Body of pancreas (tissue), 4 donors: ENCODE measurements at places on chromosomes 12 and 14. TPM values are rescaled to one million over a fixed set of nuclear protein-coding genes. Genes with fewer than 3 reads are reported as not detected.

Gene CLEC4D
- total RNA-seq, result not detected

Gene SLC38A2
- total RNA-seq, result 203 TPM

Gene SYNDIG1L
- total RNA-seq, result not detected

Gene DDN
- total RNA-seq, result not detected

Gene OR9K2
- total RNA-seq, result not detected

Gene FGF23
- not detected for total RNA-seq

Gene SDSL
- total RNA-seq, result 7.5 TPM

Gene CCDC175
- not detected for total RNA-seq

- no peak overlapping the region for H3K27ac ChIP-seq
- H3K4me3 ChIP-seq, result no peak overlapping the region
- no peaks in the 10 kb centered on the region for H3K27me3 ChIP-seq
- no peaks in the 10 kb centered on the region for H3K36me3 ChIP-seq
- no peak for DNase-seq
- H3K4me1 ChIP-seq, result peaks cover 1% of the 10 kb centered on the region
Observed at GRCh38 chr12:108819920-108820706, 37.3 kb downstream of the SSH1 start.

DNA sequence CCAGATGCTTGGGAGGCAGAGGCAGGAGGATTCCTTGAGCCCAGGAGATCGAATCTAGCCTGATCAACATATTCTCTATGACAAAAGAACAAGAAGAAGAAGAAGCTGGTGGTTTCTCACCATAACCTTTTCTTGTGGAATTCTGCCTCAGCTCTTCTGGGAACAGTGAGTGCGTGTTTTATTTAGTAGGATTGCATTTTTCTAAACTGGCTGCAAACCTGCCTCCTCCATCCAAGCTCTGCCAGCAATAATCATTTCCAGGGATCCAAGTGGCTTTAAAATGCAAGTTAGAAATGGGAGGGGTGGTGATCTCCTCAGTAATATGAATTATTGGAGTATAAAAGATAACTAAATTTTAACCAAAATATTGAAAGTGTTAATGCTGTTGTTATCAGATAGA is 46.1 kb upstream of the MMP17 start:
- H3K27ac ChIP-seq, result no peak overlapping the region
- no peak overlapping the region for H3K4me3 ChIP-seq
- no peaks in the 10 kb centered on the region for H3K27me3 ChIP-seq
- no peaks in the 10 kb centered on the region for H3K36me3 ChIP-seq

DNA sequence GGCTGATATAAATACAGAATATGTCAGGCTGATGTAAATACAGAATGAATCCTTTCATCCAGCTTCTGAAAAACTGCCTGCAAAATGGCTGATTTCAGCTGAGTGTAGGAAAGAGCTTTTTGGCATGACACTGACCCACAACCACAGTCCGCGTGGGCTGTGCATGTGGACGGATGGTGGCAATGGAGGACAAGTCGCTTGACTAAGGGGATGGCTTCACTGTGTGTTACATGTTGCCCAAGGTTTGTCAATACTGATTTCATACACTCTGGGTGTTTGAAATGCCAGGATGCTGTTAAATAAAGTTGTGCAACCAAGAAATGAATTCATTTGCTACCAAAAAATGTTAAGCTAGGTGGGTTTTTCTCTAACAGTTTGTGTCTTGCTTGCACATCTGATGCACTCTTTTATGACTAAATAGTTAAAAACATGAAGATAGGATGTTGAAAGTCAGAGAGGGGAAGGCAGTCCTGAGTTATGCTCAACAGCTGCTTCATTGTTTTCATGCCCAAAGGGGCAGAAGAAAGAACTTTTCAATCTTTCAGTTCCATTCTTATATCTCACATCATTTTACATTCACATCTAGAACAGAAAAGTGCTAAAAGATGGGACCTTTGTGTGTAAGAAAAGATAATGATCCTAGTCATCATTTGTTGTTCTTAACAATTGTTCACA is 36.5 kb upstream of the OVCH1 start:
- no peaks in the 10 kb centered on the region for H3K36me3 ChIP-seq
- no peak for DNase-seq
- no peak overlapping the region for H3K27ac ChIP-seq
- H3K4me1 ChIP-seq, result no peaks in the 10 kb centered on the region
- no peak overlapping the region for H3K4me3 ChIP-seq

- H3K36me3 ChIP-seq, result no peaks in the 10 kb centered on the region
- H3K4me1 ChIP-seq, result no peaks in the 10 kb centered on the region
- no peaks in the 10 kb centered on the region for H3K27me3 ChIP-seq
- no peak overlapping the region for H3K27ac ChIP-seq
- no peak overlapping the region for H3K4me3 ChIP-seq
- no peak for DNase-seq
Observed at GRCh38 chr12:19946550-19946949, 421.8 kb upstream of the PDE3A start.

DNA sequence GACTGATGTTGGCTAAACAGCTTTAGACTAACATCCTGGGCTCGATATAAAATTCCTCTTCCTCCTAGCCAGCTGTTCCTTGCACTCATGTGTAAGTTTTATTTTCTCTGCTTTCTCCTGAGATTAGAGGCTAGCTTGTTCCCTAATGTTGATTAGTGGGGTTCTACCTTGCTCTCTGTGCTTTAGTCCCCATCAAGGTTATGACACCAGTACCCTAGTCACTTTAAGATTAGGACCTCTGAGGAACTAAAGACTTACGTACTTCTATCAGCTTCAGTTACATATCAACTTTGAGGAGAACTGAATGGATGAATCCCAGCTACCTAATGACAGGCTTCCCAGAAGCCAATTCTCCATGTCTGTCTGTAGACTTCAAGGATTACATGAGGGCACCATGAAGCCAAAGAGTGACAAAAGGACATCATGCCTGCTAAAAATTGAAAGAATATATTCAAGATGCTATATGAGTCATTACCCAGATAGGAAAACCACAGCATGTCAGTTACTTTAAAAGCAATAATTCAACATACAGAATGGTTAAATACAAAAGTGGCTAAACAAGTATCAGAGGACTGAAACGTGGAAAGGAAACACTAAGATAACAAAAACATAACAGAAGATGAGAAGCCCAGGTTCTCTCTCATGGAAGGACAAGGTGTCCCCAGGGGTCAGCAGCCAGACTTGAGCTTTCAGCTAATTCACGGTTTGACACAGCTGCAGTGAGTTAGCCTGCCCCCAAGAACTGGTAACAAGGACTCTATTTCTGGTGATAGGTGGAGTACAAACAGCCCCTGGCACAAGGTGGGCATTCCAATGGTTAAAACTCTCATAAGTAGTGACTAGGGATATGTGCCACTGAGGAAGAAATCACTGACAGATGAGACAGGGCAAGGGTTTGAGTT is 20.4 kb downstream of the ADAM20 start:
- no peaks in the 10 kb centered on the region for H3K4me1 ChIP-seq
- no peak for DNase-seq
- H3K36me3 ChIP-seq, result no peaks in the 10 kb centered on the region

DNA sequence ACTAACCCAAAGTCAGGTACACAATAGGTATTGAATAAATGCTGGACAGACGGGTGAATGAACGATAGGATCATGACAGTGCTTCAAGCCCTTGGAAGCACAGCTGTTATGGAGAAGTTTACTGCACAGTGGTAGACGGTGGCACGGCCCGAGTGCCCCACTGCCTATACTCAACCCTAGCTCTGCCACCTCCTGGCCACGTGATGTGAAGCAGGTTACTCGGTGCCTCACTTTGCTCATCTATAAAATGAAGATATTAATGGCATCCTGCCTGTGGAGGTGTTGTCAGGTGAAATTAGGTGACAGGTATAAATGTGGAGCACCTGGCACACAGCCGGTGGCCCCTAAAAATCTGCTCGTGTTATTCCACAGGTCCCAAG is 5.8 kb downstream of the ASB2 start:
- no peaks in the 10 kb centered on the region for H3K4me1 ChIP-seq
- H3K4me3 ChIP-seq, result no peak overlapping the region
- DNase-seq, result peak; percentile 52
- H3K27ac ChIP-seq, result no peak overlapping the region
- no peaks in the 10 kb centered on the region for H3K27me3 ChIP-seq

DNA sequence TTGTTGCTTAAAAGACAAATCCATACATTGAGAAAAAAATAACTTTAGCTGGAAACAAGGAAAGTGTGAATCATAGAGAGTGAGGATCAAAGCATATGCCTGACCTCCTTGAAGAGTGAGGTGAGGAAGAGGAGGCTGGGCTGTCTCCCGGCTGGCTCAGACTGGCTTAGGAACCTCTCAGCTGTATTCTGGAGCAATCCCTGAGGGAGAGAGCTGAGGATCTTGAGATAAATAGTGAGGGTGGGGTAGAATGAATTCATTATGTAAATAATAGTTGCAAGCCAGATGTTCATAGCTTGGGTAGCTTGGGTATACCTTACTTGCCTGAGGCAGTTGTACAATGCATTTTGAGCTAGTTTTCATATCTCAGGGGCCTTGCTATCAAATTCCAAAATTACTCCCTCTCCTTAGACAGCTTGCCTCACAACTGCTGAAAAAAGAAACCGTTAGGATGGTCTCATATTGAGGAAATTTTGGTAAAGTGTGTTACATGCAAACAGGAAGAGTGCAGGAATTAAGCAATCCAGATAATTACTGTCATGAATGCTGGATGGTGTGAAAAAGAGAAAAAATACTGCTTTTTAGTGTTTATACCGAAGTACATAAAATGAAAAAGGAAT is 30.5 kb upstream of the SLC15A5 start:
- H3K36me3 ChIP-seq, result no peaks in the 10 kb centered on the region
- H3K4me1 ChIP-seq, result no peaks in the 10 kb centered on the region
- H3K27me3 ChIP-seq, result no peaks in the 10 kb centered on the region
- H3K27ac ChIP-seq, result no peak overlapping the region
- H3K4me3 ChIP-seq, result no peak overlapping the region
- DNase-seq, result no peak

DNA sequence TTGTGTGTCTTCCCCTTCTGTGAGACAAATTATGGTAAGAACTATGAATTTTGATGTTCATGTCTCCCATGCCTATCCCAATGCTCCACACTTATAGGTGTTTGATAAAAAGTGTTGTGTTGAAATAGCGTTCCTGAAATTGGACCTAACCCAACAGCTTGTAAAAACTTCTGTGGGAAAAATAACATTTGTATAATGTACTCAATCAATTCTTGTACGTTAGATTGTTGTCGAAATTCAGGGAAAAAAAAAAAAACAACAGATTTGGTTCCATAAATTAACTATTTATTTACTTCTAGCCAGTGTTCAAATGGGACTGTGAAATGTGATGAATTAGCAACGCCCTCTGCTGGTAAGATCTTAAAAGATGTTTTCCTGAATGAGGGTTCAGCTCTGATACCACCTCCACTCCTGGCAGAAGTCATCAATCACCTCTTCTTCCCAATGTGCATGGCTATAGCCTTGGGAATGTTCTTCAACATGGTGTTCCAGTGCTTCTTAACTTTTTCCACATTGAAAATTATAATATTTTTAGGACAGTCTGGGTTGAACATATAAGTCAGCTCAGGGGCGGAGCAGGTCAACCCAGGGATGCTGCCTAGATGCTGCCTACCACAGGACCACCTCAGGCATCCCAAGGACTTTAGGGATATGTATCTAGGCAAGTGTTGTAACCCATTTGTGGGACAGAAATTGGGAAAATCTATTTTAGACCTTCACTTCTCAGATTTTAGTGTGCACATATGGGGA is 170.6 kb downstream of the OTOGL start:
- H3K27ac ChIP-seq, result no peak overlapping the region
- no peak for DNase-seq
- H3K4me3 ChIP-seq, result no peak overlapping the region
- H3K4me1 ChIP-seq, result peaks cover 5% of the 10 kb centered on the region
- no peaks in the 10 kb centered on the region for H3K27me3 ChIP-seq

DNA sequence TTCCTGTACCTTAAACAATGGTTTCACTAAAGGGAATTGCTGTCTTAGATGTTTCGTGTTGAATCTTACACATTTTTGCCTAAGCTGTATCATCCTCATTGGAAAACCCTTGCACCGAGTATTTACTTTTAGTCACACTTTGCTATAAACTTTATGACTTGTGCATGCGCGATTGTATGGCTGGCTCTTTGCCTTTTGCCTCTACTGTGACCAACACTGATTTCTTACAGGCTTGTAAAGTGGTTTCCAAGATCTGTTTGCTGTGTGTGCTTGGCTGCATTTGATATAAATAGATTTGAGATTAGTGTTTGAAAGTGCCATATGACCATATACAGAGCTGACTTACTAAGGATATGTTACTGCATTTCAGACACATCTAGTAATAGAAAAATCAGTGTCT is 40.5 kb downstream of the RASSF3 start:
- H3K27ac ChIP-seq, result peak overlapping the region; percentile 27
- H3K4me3 ChIP-seq, result no peak overlapping the region
- peaks cover 33% of the 10 kb centered on the region for H3K4me1 ChIP-seq
- no peaks in the 10 kb centered on the region for H3K27me3 ChIP-seq

- no peak overlapping the region for H3K4me3 ChIP-seq
- no peak for DNase-seq
- peaks cover 17% of the 10 kb centered on the region for H3K4me1 ChIP-seq
- H3K27ac ChIP-seq, result no peak overlapping the region
Observed at GRCh38 chr12:109163167-109163566, 46.8 kb downstream of the ACACB start.

GRCh38 chr12:79448816-79449215 is 241.9 kb downstream of the PAWR start:
- no peak for DNase-seq
- no peak overlapping the region for H3K27ac ChIP-seq
- H3K36me3 ChIP-seq, result no peaks in the 10 kb centered on the region
- H3K4me3 ChIP-seq, result no peak overlapping the region
- no peaks in the 10 kb centered on the region for H3K27me3 ChIP-seq
- no peaks in the 10 kb centered on the region for H3K4me1 ChIP-seq

DNA sequence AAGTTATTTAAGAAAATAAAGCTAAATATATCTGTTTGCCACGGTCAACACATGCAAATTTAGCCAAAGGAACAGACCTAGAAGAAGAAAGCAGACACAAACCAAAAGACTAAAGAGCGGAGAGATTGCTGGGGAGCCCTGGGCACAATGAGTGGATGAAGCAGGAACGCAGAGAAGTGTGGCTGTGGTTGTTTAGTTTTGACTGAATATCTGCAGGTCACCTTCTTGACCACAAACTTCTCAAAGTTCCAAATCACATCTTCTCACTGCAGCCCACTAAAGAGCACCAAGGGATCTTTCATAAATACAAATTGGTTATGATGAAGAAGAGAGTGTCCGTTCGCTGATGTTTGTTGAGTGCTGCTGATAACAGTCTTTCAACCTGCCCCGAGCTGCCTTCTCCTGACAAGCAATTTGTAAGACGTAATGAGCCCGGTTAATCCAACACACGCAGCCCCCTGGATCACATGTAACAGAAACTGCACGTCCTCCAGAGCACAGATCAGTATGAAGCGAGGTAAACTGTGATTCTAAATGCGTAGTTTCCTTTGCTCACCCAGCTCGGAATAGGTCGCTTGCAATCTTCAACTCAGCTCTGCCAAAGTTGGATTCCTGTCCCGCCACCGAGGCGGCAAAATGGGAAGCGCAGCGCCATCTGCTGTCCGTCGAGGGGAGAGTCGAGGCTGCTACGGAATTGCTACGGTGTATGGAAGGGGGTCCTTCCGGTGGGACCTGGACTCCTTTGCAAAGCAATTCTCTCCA is 120.8 kb downstream of the GXYLT1 start:
- H3K27me3 ChIP-seq, result no peaks in the 10 kb centered on the region
- no peaks in the 10 kb centered on the region for H3K36me3 ChIP-seq
- no peak overlapping the region for H3K4me3 ChIP-seq
- no peak overlapping the region for H3K27ac ChIP-seq
- DNase-seq, result peak; percentile 69

GRCh38 chr12:11651785-11652184 is 2.3 kb downstream of the ETV6 start:
- no peaks in the 10 kb centered on the region for H3K27me3 ChIP-seq
- peaks cover 42% of the 10 kb centered on the region for H3K4me1 ChIP-seq
- H3K27ac ChIP-seq, result peak overlapping the region; percentile 54
- no peak overlapping the region for H3K4me3 ChIP-seq
- no peaks in the 10 kb centered on the region for H3K36me3 ChIP-seq

- H3K27ac ChIP-seq, result no peak overlapping the region
- H3K4me3 ChIP-seq, result no peak overlapping the region
- H3K27me3 ChIP-seq, result no peaks in the 10 kb centered on the region
- H3K4me1 ChIP-seq, result no peaks in the 10 kb centered on the region
Observed at GRCh38 chr12:51442324-51442723, 17.7 kb downstream of the SLC4A8 start.
